ENCODE measurements at places on chromosomes 2 and 18. TPM values are rescaled to one million over a fixed set of nuclear protein-coding genes. Genes with fewer than 3 reads are reported as not detected.
A peak's percentile ranks its signal among the peaks of the same experiment; 100 is the strongest.

DNA sequence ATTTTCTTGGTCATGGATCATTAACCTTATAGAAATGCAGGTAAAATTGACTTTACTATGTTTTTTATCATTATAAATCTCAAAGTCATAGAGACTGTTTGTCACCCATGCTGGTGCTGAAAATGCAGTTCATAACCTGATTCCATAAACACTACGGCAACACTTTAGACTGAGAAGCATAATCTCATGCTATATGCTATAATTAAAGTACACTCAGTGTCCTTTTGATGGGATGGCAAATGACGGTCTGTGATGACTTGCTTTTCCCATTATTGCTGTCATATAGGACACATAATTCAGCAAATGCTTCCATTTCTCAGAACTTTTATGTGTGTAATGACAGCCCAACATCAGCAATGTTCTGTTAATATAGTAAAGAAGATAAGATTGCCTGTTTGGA is 162.9 kb downstream of the CD226 start:
- no peak for DNase-seq

DNA sequence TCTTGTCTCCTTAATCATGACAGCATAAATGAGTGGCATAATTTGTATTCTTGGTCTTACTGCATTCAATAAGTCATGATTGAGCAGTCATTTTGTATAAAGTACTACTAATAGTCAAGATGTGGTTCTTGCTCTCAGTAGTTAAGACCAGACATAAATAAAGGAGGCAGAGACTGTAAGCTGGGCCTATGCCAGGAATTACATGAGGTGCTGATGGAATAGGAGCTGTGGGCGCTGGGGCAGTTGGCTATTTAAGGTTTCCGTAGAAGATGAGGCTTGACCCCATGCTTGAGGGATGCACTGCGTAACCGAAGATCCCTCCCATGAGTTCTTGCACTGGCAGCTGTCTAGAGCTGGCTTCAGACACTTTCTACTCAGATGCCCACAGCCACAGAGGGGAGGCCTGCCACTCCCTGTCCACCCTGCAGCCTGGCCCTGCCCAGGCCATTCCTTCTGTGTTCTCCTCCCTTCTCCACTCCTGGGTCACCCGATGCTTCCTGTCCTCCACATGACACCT is 150.9 kb upstream of the REV1 start:
- DNase-seq: no peak

DNA sequence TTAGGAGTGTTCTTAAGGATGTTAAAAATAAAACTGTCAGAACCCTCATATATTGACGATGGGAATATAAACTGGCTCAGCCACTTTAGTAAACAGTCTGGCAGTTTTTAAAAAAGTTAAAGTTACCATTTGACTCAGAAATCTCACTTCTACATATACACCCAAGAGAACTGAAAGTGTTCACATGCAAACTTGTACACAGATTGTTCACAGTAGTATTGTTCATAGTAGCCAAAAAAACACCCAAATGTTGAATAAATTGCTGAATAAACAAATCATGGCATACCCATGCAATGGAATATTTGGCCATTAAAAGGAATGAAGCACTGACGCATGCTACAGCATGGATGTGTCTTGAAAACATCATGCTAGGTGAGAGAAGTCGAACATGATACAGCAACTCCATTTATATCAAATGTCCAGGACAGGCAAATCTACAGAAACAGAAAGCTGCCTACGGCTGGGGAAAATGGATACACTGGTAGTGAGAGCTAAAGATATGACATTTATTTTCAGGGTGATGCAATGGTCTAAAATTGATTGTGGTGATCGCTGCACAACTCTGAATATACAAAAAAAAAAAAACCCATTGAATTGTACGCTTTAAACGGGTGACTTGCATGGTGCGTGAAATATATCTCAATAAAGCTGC is 10.1 kb downstream of the RPL31 start:
- no peak for DNase-seq

DNA sequence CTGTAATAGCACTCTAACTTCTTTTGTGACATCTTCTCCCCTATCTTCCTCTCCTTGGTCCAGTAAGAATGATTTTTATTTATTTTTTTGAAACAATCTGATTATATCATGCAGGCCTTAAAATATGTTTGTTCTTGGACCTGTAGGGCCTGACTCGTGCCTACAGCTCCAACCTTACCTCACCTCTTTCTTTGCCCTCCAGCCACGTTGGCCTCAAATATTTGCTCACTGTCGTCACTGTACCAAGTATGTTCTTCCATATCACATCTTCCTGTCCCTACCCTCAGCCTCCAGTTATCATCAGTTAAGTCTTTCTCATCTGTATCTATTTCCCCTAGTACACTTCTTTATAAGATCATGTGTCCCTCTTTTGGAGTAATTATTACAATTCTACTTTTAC is 125.5 kb downstream of the CDH7 start:
- DNase-seq: no peak

- DNase-seq: no peak
These were observed 2.7 kb upstream of the PID1 start for GRCh38 chr2:229273723-229274338.

- DNase-seq: no peak
These were observed 184.7 kb upstream of the LINC00305 start for GRCh38 chr18:64333584-64333983.

GRCh38 chr2:114222344-114222743 is 220.1 kb upstream of the DPP10 start:
- DNase-seq: no peak

DNA sequence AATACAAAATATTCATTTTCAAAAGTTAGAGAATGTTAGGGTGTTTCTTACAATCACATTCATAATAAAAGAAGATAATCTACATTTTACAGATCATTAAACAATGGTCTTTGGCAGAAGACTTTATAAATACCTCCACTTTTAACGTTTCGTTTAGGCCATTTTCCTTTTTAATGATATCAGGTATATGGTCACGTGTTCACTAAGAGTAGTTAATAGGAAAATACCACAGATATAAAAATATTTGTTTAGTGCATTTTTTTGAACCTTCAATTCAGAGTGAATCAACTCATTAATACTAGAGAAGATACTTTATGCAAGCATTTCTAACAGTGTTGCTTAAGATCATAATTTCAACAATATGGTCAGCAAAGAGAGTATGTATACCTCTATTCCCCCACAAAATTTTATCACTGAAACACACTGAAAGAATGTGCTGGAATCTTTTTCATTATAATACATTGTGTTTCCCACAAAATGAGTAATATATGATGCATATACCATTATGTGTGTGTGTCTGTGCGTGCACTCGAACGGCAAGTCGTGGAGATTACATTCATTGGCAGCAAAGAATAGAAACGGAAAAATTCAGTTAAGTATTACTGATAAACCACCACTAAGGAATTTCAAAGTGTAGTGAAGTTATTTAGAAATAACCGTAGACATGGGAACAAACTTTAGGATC is 319.9 kb upstream of the THUMPD2 start:
- DNase-seq: no peak

DNA sequence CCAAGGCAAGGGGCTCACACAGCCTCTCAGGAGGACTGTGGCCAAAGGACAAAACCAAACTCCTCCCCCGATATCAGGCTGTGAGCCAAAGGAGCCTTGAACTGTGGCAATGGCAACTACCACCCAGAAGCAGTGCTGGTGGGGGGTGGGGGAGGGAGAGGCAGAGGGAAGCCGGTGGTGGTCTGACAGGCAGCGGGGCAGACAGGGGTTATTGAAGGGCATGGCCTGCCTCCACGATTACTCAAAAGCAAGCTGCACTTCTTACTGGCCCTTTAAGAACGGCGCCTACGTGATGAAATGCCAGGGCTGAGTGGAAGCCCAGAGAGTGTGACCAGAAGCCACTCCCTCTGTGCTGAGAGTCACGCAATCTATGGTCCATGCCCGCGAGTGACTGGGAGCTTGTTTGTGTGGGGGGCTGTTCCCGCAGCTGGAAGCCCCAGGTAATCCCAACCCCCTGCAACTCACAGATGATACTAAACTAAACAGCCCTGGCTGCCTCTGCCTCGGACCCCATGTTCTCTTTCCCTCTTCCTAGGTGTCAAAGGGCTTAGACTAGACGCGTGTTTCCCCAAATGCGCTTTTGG is 128.2 kb upstream of the CXCR4 start:
- DNase-seq: peak; percentile 89

GRCh38 chr2:83827618-83828017 is 631.5 kb downstream of the SUCLG1 start:
- no peak for DNase-seq

- DNase-seq: no peak
These were observed 53.5 kb downstream of the C18orf63 start for GRCh38 chr18:74368901-74369705.

DNA sequence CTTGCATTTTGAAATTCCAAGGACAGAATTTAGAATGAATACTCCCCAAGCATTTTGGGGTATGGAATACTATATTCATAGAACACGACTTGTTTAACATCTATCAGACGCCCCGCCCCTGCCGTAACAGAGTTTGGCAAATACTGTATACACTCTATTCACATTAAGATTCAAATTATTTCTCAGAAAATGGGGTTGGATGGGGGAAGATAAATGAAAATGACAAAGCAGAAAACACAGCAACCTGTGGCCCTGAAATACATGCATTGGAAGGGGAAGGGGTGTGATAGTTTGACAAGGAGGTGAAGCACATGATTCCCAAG is 634.6 kb upstream of the SLC39A10 start:
- no peak for DNase-seq

DNA sequence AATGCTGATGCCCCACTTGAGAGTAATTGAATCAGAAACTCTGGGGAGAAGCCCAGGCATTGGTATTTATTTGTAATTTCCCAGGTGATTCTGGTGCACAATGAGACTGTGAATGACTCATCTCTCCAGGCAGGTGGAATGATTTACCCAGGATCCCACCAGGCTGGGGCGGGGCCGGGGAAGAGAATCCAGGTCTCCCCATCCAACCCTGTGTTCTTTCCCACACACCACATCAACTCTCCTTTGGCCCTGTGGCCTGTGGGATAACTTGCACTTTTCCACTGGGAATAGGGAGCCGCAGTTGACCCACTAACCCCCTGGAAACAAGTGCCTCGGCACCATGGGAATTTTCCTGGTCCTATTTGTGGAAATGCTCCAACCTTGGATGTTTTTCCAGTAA is 409.8 kb downstream of the ZNF521 start:
- DNase-seq: no peak

DNA sequence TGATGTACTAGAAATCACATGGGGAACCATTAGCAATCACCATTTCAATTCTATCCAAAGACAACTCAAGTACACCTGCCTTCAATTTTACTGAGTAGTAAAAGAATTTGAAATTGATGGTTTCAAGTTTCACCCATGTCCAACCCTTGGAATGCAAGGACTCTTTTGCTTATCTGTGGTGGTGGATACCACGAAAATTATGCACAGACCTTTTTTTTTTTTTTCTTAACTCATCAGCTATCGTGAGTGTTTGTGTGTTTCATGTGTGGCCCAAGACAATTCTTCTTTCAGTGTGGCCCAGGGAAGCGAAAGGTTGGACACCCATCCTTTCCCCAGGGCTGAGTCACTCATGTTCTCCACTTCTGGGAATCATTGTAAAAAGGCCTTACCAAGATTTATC is 23.1 kb downstream of the ID2 start:
- DNase-seq: no peak

GRCh38 chr2:152548996-152549395 is 168.3 kb downstream of the PRPF40A start:
- no peak for DNase-seq

- DNase-seq: no peak
These were observed 148.4 kb downstream of the ZNF516 start for GRCh38 chr18:76346490-76347130.

Gene DLX2
- not detected for total RNA-seq

Gene IL36G
- not detected for total RNA-seq

Gene GPR45
- not detected for total RNA-seq

Gene BOLL
- total RNA-seq: not detected

Gene QPCT
- total RNA-seq: 5.2 TPM

Gene SERPINB3
- total RNA-seq: not detected

Gene ITPRIPL1
- total RNA-seq: 0.83 TPM

Gene TRABD2A
- total RNA-seq: 0.54 TPM

Gene RAB6C
- not detected for total RNA-seq

Gene CD8B2
- not detected for total RNA-seq

Gene MRPL30
- total RNA-seq: 27.8 TPM

All from cardiac septum (tissue), 1 donor.